HS-5 (cell line): ENCODE measurements at places on chromosomes 2 and 18.

- DNase-seq, result peak; percentile 31
Measured at GRCh38 chr2:69122271-69122670, 109.3 kb downstream of the ANTXR1 start.

DNA sequence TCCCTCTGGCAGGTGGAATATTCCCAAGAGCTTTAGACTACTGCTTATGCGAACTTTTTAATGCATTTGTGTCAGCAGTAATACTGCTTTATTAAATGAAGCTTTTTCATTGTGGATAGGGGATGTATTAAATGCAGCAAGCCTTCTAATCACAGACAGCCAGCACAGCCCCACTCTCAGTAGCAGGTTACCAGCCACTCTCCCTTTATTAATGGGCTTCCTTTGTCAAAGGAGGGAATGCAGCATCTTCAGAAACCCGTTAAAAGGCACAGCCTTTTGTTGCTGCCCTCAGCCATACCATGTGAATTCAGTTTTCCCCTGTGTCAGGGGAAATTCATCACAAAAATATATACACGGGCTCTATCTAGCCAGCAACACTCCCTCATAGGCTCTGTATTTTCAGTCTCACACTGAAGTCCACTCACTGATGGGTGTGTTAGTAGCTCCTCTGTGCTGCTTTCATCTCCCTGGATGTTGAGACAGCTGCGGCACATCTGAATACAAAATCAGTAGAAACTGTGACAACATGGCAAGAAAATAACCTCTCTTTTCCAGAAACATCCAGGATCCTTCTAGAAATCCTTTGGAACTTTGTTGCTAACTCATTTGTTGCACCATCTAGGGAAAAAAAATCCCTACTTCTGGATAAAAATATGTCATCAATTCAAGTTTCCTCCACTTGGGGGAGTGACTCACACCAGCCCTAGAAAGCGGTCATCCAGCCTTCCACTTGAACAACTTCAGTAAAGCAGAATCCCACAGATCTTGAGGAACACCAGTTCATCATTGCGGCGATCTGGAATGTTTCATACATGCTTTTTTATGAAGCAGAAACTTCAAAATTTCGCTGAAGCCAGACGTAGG is 48.4 kb downstream of the LRRTM1 start:
- peak; percentile 11 for DNase-seq

DNA sequence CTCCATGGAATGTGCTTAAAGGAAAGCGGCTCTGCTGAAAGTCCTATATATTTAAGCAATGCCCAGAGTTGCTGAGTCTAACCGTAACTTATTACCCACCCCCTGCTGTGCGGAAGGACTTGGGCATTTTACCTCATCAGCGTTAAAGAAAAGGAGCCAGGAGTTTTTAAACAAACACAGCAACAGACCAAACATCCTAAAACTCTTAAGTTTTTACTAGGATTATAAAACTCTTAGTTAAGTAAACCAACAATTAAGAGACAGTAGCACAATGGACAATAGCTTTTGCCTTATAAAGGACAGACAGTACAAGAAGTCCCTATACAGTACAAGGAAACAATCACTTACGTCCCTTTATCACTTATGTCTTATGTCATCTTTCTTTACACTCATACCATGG is 90.2 kb downstream of the ZNF521 start:
- no peak for DNase-seq

- DNase-seq, result no peak
Measured at GRCh38 chr18:63407734-63408133, 14.5 kb downstream of the VPS4B start.

DNA sequence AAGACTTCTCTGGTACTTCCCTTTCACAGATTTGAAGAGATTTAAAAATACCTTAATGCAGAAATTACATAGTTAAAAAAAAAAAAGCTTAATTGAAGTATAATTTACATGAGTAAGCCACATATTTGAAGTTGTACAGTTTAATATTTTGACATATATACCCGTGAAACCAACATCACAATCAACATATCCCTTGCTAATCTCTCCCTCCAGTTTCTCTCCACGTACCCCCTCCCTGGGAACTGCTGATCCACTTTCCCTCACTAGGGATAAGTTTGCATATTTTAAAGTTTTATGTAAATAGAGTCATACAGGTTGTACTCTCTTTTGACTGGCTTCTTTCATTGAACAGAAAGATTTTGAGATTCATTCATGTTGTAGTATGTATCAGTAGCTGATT is 22.4 kb downstream of the EMILIN2 start:
- no peak for DNase-seq

DNA sequence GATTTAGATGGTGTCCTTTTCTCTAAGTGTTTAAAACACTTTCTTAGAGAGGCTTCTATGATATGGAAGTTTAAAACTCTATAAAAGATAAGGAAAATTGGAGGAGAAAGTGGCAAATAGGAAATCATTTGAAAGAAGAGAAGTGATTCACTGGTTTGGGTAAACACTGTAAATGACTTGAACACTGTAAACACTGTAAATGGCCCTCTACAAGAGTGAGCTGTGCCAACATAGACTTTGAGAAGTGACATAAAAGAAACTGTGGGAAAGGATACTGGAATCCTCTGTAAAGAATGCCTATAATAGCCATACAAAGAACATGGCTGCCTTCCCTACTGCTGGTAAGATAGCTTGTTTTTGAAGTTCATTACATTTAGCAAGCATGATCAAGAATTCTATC is 210.9 kb upstream of the SIX3 start:
- DNase-seq, result no peak

- peak; percentile 36 for DNase-seq
Measured at GRCh38 chr2:101113441-101114267, 37.5 kb downstream of the TBC1D8 start.

GRCh38 chr2:194182888-194183287 is 1474.1 kb upstream of the SLC39A10 start:
- no peak for DNase-seq

- DNase-seq, result no peak
Measured at GRCh38 chr2:232336981-232337720, 41.4 kb upstream of the ALPP start.

GRCh38 chr2:120794716-120795115 is 59.0 kb downstream of the GLI2 start:
- no peak for DNase-seq

DNA sequence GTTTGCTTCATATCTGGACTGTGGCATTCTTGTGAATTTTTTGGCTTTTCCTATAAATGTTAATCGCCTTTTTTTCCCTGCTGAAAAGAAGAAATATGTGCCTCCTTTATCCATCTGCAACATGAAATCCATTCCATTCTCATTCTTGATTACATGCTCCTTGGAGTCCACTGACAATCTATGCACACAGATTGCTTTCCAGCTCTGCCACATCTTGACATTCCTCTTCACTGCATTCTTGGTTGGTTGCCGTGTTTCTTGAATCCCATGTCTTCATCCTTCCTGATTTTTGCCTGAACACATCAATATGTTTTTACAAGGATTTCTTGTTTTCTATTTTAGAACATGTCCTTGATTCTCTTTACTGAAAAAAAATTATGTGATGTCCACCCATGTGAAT is 26.7 kb upstream of the BIRC6 start:
- DNase-seq, result no peak

DNA sequence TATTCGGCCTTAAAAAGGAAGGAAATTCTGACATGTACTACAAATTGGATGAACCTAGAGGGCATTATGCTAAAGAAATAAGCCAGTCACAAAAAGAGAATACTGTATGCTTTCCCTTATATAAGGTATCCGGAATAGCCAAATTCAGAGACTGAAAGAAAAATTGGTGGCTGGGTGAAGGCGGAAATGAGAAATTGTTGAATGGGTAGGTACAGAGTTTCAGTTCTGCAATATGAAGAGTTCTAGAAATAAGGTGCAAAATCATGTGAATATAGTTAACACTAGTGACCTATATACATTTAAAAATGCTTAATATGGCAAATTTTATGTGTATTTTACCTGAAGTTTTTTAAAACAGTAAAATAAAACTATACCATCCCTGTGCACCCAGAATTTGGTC is 43.1 kb downstream of the RMP24 start:
- DNase-seq, result no peak

DNA sequence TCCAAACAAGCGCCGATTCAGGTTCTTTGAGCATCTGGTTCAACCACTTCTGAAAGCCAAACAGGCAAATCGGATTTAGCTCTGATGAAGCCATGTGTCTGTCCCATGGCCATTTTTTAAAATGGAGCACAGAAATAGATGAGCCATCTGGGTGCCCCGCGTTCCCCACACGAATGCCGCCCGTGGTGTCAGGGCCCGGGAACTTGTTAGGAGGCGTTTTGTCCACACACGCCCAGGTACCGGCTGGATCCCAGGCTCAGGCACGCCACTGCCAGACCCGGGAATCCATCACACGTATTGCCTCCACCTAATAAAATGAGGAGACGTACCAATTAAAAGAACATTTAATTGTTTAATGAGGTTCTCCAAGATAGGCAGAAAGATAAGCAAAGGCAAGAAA is 374.4 kb upstream of the SALL3 start:
- DNase-seq, result no peak

DNA sequence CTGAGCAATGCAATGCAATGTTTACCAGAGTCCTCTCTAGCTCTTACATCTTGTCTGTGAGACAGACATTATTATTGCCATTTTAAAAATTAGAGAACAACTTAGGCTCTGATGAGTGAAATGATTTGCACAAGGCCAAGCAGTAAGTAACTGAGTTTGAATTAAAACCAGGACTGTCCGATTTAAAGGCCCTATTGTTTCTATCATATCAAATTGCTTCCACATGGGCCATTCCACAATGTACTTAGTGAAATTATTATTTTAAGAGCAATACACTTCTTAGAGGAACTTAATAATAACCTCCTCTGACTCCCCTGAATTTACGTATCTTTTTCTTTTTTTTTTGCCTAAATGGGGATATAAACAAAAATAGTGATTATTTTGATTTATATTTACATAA is 64.6 kb downstream of the PLCL1 start:
- DNase-seq, result no peak

GRCh38 chr18:25881149-25881548 is 209.3 kb downstream of the SS18 start:
- DNase-seq, result no peak

- DNase-seq, result no peak
Measured at GRCh38 chr2:157075924-157076323, 181.6 kb upstream of the GALNT5 start.

DNA sequence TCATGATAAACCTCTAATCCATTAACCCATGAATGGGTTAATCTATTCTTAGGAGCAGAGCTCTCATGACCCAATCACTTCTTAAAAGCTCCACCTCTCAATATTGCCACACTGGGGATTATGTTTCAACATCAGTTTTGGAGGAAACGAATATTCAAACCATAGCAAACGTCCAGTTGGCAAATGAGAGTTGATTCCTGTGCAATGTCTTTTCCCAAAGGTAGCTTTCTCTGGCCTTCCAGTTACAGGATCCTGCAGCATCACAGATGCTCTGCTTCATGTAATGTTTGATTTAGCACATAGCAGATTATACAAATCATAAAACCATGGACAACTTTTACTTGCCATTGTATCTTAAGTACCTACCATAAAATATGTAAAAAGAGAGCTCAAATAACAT is 481.0 kb downstream of the TNS1 start:
- DNase-seq, result no peak

DNA sequence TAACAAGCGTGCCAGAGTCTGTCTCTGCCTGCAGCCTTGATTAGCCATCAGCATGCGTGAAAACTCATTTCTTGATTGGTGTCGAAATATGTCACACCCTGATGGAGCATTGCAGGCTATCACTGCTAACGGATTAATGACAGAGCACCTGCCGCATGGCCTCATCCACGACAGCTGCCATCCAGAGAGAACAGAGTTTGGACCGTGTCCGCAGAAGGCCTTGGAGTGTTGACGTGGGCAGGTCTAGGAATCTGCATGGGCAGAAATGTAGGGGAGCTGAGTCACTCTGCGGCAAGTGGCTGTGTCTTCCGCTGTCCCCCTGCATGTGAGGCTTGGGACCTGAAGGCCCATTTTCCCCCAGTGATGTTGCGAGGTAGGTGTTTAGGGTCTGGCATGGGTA is 43.0 kb downstream of the KLHL29 start:
- no peak for DNase-seq

DNA sequence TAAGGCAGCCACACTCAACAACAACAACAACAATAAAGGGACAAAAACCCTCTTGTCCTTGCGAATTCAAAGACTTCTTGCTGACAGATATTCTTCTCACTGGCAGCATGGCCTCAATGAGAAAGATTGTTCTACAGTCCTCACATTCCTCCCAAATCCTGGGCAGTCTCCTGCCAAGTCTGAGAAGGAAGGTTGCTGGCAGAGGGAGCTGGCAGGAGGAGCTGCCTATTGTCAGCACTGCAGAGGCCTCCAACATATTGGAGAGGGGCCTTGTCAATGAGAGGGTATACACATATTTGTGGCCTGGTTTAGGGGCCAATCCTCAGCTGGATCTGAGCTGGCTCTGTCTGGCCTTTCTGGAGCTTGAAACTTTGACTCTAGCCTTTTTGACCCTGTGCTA is 63.5 kb downstream of the LAMA3 start:
- no peak for DNase-seq

- no peak for DNase-seq
Measured at GRCh38 chr2:233204286-233204936, 47.1 kb upstream of the ATG16L1 start.

DNA sequence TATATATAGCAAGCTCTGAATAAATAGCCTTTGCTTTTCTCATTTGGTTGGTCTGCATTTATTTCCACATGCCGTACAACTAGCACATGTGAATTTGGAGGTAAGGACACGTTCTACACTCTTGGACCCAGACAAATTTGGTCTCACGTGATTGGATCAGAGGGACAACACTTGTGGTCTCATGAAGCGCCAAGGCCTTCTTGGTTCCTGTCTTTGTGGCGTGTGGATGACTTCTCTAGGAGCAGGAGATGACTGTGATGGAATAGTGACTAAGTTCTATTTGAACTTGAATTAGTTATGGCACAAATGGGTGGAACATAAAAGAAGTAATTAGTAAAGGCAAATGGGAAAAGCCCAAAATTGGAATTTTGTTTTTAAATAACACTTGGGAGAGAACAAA is 206.9 kb downstream of the BCL2 start:
- no peak for DNase-seq

DNA sequence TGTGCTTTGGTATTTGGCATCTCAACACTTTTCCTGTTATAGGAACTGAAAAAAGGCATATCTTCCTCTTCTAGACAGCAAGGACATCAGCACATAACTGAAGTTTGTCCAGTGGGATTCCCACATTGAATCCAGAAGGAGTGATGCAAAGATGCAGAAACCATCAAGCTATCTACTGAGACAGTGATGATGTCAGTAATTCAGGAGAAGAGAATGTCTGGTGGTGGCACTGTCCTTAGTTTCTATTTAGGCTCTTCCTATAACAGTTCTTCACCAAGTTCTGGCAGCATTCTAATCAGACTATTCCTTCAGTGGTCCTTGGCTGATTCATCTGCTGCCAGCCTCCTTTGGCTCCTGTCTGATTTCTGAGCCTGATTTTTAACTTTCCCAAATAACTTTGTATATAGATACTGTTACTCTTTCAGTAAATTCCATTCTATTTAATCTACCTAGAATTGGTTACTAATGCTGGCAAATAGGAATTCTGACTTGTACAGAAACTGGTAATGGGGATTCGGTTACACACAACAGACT is 56.6 kb upstream of the AGPS start:
- no peak for DNase-seq
